Heart left ventricle (tissue), 16 donors: ENCODE measurements at places on chromosomes 4 and X. TPM values are rescaled to one million over a fixed set of nuclear protein-coding genes. Genes with fewer than 3 reads are reported as not detected.

MGAT4D gene
- not detected for polyA plus RNA-seq

GRIA3 gene
- polyA plus RNA-seq = 0.07 TPM

LAS1L gene
- polyA plus RNA-seq = 16.6 TPM

DNA sequence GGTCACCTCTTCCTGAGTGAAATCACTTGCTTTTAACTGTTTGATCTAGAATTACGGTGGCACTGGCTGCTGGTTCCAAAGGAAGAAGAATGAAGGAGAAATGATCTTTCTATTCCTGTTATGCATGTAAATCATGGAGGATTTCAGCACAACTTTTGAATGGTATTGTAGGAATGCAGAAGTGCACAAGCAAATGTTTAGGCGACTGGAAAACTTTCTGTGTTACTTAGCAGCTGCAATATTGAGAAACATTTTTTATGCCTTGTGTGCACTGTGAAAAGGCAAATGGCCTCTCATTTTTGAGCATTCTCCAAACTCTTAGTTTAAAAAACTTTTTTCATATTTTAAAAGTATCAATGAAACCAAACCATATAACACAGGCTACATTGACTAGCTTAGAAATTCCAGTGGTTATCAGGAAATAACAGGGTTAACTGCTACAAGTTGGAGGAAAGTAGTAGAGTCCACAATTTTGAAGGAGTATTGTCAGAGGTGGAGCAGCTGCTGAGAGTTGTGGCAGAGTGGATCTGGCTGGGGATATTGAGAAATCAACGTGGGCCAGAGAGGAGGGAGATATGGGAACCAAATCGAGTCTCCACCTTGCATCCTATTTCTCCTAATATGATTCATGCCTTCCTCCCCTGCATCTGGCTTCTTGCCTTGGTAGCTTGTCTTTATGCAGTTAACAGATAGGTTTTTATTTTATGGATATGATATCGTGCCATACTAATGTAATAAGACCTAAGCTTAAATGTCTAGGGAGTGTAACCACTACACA lies 32.0 kb upstream of the FHL1 start:
- DNase-seq = no peak

GRCh38 chr4:147731580-147732517 lies at the start of gene ARHGAP10:
TSS of gene ARHGAP10 (plus strand) at chr4:147732088. CDS start at chr4:147732302, 214 bp downstream.
- peak; percentile 89 for DNase-seq

DNA sequence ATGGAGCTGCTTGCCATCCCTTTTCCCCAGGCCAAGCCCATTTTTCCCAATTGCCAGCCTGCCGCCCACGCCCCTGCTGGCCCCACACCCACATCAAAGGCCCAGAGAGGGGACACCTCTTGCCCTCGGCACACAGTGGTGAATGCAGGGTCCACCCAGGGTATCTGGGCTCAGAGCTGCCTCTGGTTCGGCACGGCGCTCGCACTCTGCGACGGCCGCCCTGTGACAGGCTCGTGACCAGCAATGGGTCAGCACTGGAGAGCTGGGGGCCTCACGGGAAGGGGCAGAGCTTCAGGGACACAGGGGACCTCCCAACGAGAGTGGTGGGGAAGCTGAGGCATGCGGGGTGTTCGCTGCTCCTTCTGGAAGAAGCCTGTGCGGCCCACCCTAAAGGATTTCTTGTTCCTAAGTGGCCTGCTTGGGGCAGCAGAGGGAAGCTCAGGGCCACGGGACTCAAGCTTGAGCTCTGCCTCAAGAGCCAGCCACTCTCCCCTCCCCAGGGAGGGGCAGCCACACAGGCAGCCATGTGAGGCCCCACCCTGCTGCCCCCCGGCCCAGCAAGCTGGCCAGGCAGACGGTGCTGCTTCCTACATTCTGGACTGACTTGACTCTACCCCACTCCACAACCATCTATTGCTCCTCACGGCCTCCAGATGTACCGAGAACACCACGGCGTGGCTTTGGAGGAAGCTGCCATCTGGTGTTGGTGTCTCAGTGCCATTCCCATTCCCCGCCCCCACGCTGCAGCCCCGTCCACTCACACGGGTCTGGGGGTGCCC lies 73.7 kb downstream of the ABLIM2 start:
- DNase-seq = no peak
